Activated naive CD4-positive, alpha-beta T cell (primary cell): ENCODE measurements at places on chromosomes 3 and 15.

GRCh38 chr3:29898171-29898965 lies 617.5 kb downstream of the RBMS3 start:
- no peak for DNase-seq

GRCh38 chr15:54998661-54999060 lies 198.1 kb downstream of the RSL24D1 start:
- DNase-seq = no peak

DNA sequence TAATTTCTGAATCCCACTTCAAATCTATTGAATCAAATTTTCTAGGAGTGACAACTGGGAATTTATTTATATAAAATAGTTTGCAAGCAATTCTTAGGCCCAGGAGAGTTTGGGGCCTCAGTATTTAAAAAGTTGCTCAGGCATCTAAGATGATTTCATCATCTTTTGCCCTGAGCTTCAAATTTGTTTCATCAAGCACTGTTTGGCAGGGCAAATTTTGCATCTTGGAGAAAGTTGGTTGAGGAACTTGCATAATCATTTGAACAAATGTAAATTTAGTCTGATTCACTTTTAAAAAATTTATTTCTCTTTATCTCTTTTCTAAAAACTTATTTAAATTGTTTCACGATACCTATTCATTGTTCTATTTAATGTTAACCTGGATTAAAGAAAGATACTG lies 702.8 kb downstream of the SI start:
- no peak for DNase-seq

DNA sequence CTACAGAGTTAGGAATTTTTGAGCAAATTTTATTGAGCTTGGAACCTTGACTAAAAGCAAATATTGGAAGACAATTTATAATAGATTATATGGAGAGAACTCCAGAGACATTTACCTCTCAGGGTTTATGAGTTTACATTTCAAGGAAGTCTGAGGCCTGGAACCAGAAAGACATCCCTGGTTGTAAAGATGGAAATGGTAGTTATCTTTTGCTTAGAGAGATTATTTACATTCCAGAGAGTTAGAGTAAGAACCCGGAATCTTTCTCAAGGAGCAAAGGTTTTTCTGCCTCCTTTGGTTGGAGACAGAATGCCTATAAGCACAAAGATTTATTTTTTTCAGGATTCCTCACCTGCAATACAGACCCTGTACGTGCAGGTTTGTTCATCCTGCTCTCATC lies 458.1 kb downstream of the TBL1XR1 start:
- no peak for DNase-seq

- DNase-seq = no peak
Observed at GRCh38 chr15:62712455-62712839, 330.1 kb upstream of the TPM1 start.

GRCh38 chr3:13138833-13139145 lies 65.6 kb upstream of the IQSEC1 start:
- DNase-seq = no peak

- DNase-seq = no peak
Observed at GRCh38 chr3:58020783-58021071, 12.5 kb downstream of the FLNB start.

DNA sequence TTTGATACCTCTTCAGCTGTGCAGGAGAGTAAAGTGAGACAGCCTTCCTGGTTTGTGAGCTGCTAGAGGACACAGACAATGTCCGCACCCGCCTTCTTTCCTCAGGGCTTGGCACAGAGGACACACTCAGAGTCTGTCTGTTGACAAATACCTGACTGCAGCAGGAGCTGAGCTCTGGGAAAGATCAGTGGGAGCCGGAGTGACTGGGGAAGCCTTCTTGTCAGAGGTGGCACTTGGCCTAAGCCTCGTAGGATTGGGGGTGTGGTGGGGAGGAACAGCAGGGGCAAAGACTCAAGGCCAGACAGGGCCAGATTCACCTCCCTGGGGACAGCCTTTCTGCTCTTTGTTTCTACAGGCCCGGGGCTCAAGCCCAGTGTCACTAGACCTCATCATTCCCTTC lies 3.3 kb upstream of the IL17RC start:
- no peak for DNase-seq

DNA sequence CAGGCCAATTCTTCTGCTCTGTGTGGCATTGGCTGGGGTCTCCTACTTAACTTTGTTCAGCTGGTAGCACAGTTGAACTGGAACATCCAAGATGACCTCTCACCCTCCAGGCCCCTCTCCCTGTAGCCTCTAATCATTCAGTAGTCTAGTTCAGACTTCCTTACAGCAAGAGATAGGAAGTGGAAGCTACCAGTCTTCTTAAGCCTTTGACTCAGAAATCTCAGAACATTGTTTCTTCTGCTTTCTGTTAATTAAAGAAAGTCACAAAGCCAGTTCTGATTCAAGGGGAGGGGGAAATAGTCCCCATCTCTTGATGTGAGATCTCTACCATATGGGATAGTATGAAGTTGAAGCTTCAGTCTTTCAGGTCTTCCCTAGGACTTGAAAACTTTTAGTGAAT lies 18.8 kb upstream of the SACM1L start:
- DNase-seq = no peak

DNA sequence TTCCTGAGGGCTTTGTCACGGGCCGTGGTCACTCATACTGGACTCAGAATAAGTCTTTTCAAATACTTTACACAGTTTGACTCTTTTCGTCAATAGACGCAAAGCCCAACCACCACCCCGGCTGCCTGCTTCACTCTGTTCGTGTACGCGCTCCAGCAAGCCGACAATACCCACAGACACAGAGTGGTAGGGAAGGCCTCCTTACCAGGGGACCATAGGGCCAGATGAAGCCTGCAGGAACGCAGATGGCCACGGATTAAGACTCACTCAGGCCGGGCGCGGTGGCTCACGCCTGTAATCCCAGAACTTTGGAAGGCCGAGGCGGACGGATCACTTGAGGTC lies 29.7 kb downstream of the EFCAB12 start:
- DNase-seq = no peak

GRCh38 chr3:4708230-4708629 lies 215.1 kb downstream of the ITPR1 start:
- DNase-seq = no peak

DNA sequence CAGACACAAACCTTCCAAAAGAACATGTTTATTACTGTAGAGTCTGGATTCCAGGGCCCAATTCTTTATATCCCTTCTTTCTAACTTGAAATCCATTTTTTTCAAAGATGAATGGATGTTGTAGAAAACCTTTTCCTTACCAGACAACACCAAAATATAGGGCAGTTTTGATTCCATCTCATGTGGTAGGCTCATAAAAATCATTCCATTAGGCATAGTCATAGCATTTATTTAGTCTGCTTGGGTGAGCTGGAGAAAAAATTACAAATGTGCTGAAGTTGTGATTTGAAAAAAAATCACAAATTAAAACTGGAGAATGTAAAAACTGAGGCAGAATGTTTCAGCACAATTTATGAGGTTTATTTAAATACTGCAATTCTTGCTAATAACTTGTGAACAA lies 199.3 kb upstream of the TBC1D5 start:
- DNase-seq = no peak

DNA sequence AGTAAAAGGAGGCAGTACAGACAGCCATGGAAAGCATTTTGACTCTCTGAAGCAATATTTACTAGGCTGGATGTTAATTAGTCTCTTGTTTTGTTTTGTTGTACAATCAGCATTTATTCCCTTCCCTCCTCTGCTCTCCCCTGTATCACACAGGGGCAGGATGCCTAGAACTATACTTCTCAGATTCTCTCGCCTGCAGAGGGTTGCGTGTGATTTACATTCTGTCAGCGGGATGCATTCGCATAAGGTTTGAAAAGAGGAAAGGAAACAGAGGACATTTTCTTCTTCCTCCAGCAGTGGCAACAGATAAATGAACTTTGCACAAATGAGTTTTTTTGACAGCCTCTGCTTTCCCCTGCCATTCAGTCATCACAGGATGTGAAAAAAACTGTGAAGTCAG lies 188.3 kb downstream of the RSL24D1 start:
- DNase-seq = no peak

DNA sequence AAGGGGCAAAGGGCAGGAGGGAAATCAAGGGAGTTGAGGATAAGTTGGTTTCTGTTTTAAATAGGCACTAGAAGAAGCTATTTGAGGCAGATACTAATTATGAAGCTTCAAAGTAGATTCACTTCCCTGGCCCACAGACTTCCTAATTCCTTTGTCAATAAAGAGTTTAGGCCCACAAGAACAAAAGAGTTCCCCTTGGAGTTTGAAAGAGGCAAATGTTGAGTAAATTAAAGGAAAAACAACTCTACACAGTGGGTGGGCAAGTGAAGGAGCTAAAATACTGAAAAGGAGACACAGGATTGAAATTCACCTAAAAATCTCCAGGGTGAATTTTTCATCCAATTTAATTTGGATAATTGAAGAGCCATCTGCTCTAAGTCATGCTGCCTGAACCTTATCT lies 411.7 kb upstream of the RORA start:
- DNase-seq = no peak

- DNase-seq = no peak
Observed at GRCh38 chr15:44666210-44667038, 3.0 kb upstream of the SPG11 start.

- no peak for DNase-seq
Observed at GRCh38 chr15:78002996-78003395, 74.5 kb downstream of the TBC1D2B start.

- no peak for DNase-seq
Observed at GRCh38 chr3:186057594-186057993, 51.3 kb downstream of the ETV5 start.

- DNase-seq = no peak
Observed at GRCh38 chr3:98733812-98734281, 29.3 kb upstream of the ST3GAL6 start.

DNA sequence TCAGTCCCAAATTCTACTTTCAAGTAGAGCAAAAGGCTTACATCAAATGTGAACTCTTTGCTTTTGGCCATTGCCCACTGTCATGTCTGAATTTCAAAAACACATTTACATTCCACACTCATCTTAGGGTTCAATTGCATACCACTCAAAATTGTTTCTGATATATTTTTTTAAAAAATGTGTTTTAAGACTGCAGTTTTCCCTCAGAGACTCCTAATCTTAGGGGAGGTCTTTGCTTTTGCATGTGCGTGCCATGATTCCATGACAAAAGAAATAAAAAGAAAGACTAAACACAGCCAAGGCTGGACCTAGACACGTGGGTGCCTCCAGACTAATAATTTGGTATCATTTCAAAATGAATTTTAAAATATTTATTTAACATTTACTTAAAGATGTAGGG lies 396.8 kb upstream of the RASGRP1 start:
- DNase-seq = no peak

- no peak for DNase-seq
Observed at GRCh38 chr3:54557538-54558428, 370.1 kb downstream of the LRTM1 start.

DNA sequence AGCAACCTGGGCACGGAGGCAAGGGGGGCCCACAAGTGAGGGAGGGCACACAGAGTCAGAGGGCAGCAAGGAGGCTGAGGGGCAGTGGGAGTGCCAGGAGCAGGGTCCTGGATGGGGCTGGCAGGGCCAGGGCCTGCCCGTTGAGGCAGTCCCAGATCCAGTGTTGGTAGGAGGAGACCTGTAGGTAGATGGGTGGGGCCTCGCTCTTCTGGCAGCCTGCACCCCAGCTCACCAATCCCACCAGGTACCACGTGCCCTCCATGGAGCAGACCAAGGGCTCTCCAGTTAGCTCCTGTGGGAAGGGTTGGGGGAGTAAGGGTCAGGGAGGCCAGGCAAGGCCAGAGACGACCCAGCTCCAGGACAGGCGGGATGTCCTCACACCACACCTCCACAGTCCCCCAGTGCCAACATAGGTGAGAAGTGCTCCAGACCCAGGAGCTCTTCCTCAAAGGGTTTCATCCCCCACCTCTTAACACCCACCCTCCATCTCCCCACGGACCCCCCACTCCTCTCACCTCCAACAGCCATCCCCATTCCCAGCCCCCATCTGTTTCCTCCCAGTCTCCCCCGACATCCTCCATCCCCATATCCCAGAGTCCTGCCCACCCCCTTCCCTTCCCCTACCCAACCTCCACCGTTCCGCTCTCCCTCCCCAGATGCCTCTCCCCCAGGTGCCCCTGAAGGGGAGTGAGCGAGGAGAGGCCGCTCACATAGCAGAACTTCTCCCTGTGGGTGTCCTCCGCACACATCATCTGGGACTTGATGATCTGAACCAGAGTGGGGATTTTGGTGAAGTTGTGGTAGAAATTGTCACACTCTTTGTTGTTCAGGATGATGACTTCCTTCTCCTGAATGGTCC lies 5.2 kb downstream of the PRSS50 start:
- DNase-seq = no peak

GRCh38 chr3:174423936-174424335 lies 435.2 kb upstream of the NAALADL2 start:
- no peak for DNase-seq

DNA sequence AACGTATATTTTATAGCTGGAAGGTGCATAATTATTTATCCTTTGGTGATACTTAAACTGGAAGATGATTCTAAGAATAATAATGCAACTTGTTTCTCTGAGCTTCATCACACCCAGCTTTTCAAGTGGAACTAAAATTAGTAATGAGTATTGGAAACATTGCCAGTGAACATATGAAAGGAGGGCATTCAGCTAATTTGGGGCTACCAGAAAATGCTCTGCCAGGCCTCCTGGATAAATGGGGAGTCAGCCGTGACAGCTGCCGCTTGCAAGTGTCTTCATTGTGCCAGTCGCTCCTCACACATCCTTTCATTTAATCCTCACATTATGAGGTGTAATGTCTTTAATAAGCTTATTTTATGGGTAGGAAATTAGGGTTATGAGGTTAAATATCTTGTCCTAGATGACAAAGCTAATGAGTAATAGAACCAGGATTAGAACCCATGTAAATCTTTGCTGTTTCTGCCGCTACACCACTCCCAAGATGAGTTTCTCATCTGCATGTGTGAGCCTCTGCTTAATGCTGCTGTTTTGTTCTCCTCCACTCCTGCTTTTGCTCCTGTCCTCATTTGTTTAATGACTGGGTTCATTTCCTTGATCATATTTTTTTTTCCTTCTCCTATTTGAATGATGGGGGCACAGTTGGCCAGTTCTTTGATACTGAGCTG lies 155.7 kb downstream of the PLCL2 start:
- no peak for DNase-seq

DNA sequence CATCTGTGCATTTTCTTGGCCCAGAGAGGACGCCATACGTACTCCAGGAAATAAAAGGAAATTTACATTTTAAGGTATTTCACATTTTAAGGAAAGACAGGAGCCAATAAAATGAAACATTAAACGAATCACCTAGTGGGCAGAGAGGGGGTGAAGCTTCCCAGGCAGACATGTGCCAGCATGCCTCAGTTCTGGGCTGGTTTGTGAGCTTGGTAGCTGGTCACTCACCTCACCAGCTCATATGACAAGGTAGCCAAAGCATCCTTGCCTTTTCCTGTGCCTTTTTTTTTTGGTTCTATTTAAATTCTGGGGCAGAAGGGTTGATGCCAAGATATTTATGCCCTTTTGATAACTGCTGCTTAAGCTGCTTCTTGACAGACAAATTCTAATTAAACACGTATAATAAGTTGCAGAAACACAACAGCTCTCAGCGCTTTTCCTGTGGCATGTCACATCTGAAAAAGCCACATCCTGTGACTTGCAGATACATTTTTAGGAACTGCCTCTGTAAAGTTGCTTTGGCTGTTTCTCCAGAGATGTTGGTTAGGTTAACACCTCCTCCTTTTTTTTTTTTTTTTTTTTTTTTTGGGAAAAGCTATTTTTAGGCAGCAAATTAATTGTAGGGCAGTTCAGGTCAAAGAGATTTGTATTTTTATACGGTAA lies 218.6 kb downstream of the PDCD6IP start:
- no peak for DNase-seq
